ENCODE measurements at places on chromosomes 1 and 21. TPM values are rescaled to one million over a fixed set of nuclear protein-coding genes. Genes with fewer than 3 reads are reported as not detected.

Gene NR1I3
- not detected for total RNA-seq

GRCh38 chr1:59271561-59272260, 25.2 kb upstream of the FGGY start:
- no peak overlapping the region for H3K27ac ChIP-seq
- H3K4me1 ChIP-seq, result peaks cover 3% of the 10 kb centered on the region
- H3K36me3 ChIP-seq, result no peaks in the 10 kb centered on the region
- H3K4me3 ChIP-seq, result no peak overlapping the region

Gene PCP4
- not detected for total RNA-seq

DNA sequence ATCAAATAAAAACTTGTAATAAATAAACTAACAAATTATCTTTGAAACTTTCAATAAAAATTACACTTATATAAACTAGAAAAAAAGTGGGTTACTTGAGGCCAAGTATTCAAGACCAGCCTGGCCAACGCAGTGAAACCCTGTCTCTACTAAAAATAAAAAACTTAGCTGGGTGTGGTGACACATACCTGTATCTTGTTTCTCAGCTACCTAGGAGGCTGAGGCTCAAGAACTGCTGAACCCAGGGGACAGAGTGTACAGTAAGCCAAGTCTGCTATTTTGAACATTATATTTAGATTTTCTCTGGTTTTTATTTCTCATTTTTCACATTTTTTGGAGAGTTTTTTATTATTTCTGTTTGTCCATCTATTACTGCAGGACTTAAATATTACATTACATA, 1397.6 kb upstream of the B3GALT2 start:
- H3K36me3 ChIP-seq, result no peaks in the 10 kb centered on the region
- H3K4me1 ChIP-seq, result no peaks in the 10 kb centered on the region
- no peak overlapping the region for H3K4me3 ChIP-seq
- no peak for DNase-seq

GRCh38 chr21:15272591-15272990, 207.8 kb upstream of the NRIP1 start:
- no peak for DNase-seq
- no peaks in the 10 kb centered on the region for H3K36me3 ChIP-seq
- H3K27ac ChIP-seq, result no peak overlapping the region
- no peaks in the 10 kb centered on the region for H3K27me3 ChIP-seq
- H3K4me1 ChIP-seq, result peaks cover 2% of the 10 kb centered on the region

Gene MIA3
- total RNA-seq, result 48.5 TPM

DNA sequence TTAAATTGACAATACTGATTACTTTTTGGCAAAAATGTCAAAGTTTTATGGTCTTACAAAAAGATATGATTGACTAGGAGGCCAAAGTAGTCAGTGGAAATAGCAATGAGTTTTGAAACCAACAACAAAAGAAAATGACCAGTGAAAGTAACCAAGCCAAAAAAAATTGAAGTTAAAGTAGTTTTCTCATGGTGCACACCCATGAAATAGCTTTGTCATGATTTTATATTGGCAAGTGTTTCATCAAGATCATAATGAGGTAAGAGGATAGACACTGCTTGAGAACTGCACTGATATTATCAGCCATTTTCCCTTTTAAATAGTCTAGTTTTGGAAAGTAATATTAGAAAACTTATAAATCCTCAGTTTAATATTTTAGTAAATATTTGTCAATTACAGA, 206.2 kb upstream of the ADAMTS5 start:
- H3K4me1 ChIP-seq, result no peaks in the 10 kb centered on the region
- peaks cover 4% of the 10 kb centered on the region for H3K27me3 ChIP-seq
- H3K36me3 ChIP-seq, result no peaks in the 10 kb centered on the region
- H3K27ac ChIP-seq, result no peak overlapping the region

- H3K36me3 ChIP-seq, result no peaks in the 10 kb centered on the region
- no peak overlapping the region for H3K4me3 ChIP-seq
- no peaks in the 10 kb centered on the region for H3K4me1 ChIP-seq
- no peak overlapping the region for H3K27ac ChIP-seq
- peaks cover 17% of the 10 kb centered on the region for H3K27me3 ChIP-seq
Observed at GRCh38 chr1:4019147-4019521, 119.1 kb upstream of the C1orf174 start.

Gene MCOLN3
- total RNA-seq, result 0.90 TPM

DNA sequence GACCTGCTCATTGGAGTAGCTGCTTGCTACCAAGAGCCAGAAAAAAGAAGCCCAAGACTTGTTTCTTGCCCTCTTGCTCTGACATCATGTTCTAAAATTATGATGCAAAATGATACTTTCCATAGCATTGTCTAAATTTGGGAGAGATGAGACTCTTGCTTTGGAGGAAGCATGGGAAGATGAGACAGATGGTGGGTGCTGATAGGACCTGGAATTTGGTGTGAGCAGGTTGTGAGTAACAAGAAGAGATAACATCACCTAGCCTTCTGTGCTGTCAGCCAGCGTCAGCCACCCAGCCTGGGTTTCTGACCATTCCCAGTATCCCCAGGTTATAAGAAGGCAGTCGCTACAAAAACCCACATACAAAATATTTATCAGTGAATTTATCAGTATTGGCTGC, 67.1 kb upstream of the GCLM start:
- no peak overlapping the region for H3K27ac ChIP-seq
- peaks cover 3% of the 10 kb centered on the region for H3K36me3 ChIP-seq
- H3K4me3 ChIP-seq, result no peak overlapping the region

- DNase-seq, result no peak
- no peak overlapping the region for H3K4me3 ChIP-seq
Observed at GRCh38 chr1:157975228-157975950, 18.1 kb upstream of the KIRREL1 start.

- H3K36me3 ChIP-seq, result peaks cover 3% of the 10 kb centered on the region
- no peak for DNase-seq
- peaks cover 49% of the 10 kb centered on the region for H3K4me1 ChIP-seq
- H3K4me3 ChIP-seq, result no peak overlapping the region
- H3K27ac ChIP-seq, result peak overlapping the region; percentile 53
Observed at GRCh38 chr1:27439150-27439549, 46.7 kb downstream of the GPR3 start.

DNA sequence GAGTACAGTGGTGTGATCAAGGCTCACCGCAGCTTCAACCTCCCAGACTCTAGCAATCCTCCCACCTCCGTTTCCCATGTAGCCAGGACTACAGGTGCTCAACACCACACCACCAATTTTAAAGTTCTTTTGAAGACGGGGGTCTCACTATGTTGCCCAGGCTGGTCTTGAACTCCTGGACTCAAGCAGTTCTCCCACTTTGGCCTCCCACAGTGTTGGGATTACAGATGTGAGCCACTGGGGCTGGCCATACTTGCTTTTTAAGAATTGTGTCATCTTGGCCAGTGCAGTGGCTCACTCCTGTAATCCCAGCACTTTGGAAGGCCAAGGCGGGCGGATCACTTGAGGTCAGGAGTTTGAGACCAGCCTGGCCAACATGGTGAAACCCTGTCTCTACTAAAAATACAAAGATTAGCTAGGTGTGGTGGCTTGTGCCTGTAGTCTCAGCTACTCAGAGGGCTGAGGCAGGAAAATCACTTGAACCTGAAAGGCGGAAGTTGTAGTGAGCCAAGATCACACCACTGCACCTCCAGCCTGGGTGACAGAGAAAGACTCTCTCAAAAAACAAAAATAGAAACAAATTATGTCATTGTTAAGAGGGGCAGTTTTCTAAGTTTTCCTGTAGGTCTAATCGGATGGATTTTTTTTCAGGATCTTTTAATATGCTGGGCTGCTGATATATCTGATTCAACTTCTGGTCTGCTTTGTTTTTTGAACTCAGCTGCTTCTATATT, 18.7 kb downstream of the AK4 start:
- H3K4me3 ChIP-seq, result no peak overlapping the region
- H3K36me3 ChIP-seq, result no peaks in the 10 kb centered on the region
- peaks cover 10% of the 10 kb centered on the region for H3K4me1 ChIP-seq
- no peak for DNase-seq
- no peaks in the 10 kb centered on the region for H3K27me3 ChIP-seq

Gene LAX1
- not detected for total RNA-seq

Gene GBP4
- 75.5 TPM for total RNA-seq

DNA sequence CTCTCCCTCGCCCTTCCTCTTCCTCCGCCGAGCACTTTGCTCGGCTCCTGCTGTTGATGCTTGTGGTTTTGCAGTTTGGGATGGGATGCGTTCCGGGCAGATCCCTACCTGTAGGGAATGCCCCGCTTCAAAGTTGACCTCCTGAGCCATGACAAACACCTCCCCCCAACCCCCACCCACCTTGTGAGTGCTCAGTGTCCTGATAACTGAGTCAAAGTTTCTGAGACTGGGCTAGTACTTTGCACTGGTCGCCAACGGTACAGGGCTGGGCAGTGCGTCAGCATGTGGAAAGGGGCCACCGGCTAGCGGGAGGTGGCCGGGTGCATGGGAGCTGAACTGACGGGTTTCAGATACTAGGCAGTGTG, 771 bp downstream of the RABGAP1L start:
- peak; percentile 28 for DNase-seq
- H3K27me3 ChIP-seq, result peaks cover 10% of the 10 kb centered on the region
- peaks cover 4% of the 10 kb centered on the region for H3K36me3 ChIP-seq
- H3K4me3 ChIP-seq, result peak overlapping the region; percentile 99
- peaks cover 13% of the 10 kb centered on the region for H3K4me1 ChIP-seq

Gene RTCA
- total RNA-seq, result 46.3 TPM

Gene TSPAN1
- total RNA-seq, result 1.1 TPM

DNA sequence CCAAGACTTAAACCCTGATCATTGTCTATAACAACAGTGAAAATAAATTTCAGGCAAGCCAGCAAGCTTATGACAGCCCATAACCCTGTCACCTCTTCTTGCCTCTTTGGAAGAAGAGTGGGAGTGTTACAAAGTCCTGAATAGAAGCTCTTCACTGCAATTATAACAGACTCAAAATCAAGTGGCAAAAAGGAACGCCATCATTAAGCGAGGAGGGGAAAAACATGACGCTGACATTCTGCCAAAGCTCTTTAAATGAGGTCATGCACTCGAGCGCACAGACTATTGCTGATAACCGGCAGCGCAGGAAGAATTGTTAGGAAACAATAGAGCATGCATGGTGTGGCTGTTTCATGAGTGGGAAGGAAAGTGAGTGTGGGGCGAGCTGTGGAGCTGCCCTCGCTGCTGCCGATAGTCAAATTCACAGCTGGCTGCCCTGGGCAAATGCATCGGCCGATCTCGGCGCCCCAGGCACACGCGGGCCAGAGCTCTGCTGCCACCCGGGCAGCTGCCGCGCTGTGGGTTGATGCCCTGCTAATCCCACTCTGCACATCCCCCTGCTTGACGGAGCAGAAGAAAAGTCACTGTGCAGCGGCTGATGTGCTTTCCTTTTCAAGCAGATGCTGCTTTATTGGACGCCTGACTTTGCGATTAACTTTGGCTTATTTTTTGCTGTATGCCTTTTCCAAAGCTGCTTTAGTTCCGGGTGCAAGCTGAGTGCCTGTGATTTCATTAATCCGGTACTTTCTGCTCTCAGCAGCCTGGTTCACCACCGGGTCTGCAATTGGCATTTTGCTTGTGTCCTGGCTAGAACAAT, 102.4 kb upstream of the ST6GALNAC5 start:
- H3K27me3 ChIP-seq, result peaks cover 4% of the 10 kb centered on the region
- no peaks in the 10 kb centered on the region for H3K4me1 ChIP-seq
- no peak for DNase-seq
- no peak overlapping the region for H3K4me3 ChIP-seq
- H3K36me3 ChIP-seq, result no peaks in the 10 kb centered on the region
- H3K27ac ChIP-seq, result no peak overlapping the region

- DNase-seq, result peak; percentile 27
- peaks cover 6% of the 10 kb centered on the region for H3K36me3 ChIP-seq
- no peak overlapping the region for H3K27ac ChIP-seq
- no peaks in the 10 kb centered on the region for H3K27me3 ChIP-seq
- H3K4me3 ChIP-seq, result no peak overlapping the region
Observed at GRCh38 chr1:86965012-86965826, 50.8 kb downstream of the HS2ST1 start.

- no peak for DNase-seq
- H3K4me1 ChIP-seq, result peaks cover 41% of the 10 kb centered on the region
- H3K27me3 ChIP-seq, result peaks cover 4% of the 10 kb centered on the region
- no peak overlapping the region for H3K4me3 ChIP-seq
Observed at GRCh38 chr21:33898586-33898985, 17.0 kb downstream of the ATP5PO start.

DNA sequence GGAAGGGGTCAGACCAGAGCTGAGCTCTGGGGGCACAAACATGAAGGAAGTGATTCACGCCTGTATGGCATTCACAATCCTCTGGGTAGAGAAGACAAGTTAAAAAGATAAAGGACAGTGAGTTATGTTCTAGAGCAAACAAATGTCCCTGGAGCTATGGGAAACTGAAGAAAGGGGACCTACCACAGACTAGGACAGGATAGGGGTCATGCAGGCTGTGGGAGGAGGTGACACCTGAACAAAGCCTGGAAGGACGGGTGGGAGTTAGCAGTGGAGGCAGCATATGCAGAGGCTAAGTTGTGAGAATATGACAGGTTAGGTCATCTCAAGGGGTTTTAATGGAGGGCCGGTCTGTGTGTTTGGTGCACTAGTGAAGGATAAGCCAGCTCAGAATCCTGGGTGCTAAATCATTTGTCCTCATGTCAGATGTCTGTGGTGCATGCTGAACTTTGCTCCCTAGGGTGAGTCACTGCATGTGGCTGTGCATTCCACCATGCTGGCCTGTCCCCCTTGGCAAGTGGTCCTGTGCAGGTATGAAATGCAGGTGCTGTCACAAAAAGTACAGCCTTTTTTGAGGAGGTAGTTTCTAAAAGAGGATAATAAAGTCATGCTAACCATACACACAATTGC, 28.5 kb downstream of the TNN start:
- H3K4me1 ChIP-seq, result no peaks in the 10 kb centered on the region
- no peak for DNase-seq
- no peak overlapping the region for H3K27ac ChIP-seq
- H3K36me3 ChIP-seq, result peaks cover 4% of the 10 kb centered on the region
- no peak overlapping the region for H3K4me3 ChIP-seq

DNA sequence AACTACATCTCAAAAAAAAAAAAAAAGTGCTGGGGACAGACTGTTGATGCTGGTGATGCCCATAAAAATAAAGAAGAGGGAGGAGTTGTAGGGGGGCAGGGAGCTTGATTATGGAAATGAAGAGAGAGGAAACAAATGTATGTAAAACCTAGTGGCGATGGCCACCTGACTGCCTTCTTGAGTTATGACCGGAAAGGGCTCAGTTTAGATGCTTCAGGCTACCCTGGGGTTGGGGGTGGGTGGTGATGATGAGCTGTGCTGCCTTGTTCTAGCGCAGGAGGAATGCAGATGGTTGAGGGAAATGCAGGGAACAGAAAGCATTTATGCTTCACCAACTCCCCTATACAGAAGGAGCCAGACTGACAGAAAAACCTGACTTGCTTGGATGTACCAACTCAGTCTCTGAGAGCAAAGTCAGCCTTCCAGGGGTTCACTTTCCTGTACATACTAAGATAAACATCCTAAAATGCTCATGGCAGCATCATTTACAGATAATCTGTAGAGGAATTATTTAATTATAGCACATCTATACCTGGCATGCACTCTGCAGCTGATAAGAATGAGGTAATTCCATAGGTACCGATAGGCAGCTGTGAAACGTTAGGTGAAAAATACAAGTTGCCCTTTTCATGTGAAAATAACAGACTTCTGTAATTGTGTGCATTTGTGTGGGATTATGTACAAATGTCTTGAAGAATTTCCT, 8.0 kb upstream of the BCAR3 start:
- H3K36me3 ChIP-seq, result no peaks in the 10 kb centered on the region
- no peak for DNase-seq
- no peak overlapping the region for H3K27ac ChIP-seq
- H3K4me3 ChIP-seq, result no peak overlapping the region
- peaks cover 11% of the 10 kb centered on the region for H3K4me1 ChIP-seq

Gene AUNIP
- 3.3 TPM for total RNA-seq

- no peak overlapping the region for H3K4me3 ChIP-seq
- H3K27me3 ChIP-seq, result peaks cover 2% of the 10 kb centered on the region
- no peaks in the 10 kb centered on the region for H3K4me1 ChIP-seq
- DNase-seq, result no peak
- H3K36me3 ChIP-seq, result peaks cover 4% of the 10 kb centered on the region
Observed at GRCh38 chr21:14086553-14086952, 124.2 kb downstream of the LIPI start.

Gene OR2L13
- total RNA-seq, result not detected
